ENCODE measurements at places on chromosomes 16 and 17.

DNA sequence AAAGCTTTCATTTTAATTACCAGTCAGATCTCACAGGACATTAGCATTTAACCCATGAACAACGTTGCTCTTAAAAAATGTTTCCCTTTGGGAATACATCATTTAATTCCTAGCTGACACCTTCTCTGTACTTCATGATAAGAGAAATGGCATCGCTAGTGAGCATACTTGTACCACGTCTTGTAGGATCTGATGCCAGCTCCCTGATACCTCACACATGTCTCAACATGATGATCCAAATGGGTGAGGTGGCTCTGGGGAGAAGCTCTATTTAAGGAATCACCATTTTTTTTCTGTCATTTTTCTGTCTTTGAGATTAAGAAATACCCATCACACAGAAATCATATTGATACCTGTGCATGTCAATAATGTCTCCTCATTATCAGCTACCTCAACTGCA, 772.1 kb upstream of the CA10 start:
- no peak for DNase-seq

DNA sequence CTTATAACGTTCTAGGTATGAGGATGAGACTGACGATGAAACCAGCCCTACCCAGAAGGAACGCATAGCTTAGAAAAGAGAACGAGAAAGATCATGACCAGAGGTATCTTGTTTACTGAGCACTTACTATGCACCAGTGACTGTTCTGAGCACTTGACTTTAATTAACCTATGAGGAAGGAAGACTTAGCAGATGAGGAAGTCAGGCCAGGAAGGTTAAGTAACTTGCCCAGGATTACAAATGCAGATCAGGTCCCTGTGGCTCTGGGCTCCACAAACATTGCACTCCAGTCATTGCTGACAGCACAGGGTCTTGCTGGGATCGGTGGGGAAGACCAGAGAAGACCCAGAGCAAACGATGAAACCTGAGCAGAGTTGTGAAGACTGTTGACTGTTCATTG, 7.1 kb downstream of the KRT13 start:
- no peak for DNase-seq

DNA sequence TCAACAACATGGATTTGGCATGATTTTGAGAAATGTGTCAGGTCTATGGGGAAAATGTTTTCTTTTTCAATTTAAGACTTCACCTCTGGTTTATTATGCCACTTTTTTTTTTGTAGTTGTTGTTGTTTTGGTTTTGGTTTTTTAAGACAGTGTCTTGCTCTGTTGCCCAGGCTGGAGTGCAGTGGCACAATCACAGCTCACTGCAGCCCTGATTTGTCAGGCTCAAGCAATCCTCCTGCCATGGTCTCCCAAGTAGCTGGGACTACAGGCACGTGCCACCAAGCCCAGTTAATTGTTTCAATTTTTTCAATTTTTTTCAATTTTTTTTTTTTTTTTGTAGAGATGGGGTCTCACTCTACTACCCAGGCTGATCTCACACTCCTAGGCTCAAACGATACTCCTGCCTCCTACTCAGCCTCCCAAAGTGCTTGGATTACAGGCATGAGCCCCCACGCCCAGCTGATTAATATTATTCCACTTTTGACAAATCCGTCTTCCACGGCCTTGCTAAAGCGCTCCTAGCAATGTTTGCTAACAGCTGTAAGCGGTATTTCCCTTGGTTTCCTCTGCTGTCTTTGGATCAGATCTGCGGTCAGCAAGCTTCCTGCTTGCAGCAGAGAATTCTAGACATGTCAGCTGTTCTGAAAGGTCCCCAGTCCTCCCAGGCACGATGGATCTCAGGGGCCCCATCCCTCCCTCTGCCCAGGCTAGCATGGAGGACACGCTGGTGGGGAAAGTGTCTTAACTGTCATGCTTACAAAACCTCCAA, 7.0 kb upstream of the MILR1 start:
- peak; percentile 20 for DNase-seq

GRCh38 chr17:74454197-74455024, 12.0 kb upstream of the CD300A start:
- peak; percentile 45 for DNase-seq

DNA sequence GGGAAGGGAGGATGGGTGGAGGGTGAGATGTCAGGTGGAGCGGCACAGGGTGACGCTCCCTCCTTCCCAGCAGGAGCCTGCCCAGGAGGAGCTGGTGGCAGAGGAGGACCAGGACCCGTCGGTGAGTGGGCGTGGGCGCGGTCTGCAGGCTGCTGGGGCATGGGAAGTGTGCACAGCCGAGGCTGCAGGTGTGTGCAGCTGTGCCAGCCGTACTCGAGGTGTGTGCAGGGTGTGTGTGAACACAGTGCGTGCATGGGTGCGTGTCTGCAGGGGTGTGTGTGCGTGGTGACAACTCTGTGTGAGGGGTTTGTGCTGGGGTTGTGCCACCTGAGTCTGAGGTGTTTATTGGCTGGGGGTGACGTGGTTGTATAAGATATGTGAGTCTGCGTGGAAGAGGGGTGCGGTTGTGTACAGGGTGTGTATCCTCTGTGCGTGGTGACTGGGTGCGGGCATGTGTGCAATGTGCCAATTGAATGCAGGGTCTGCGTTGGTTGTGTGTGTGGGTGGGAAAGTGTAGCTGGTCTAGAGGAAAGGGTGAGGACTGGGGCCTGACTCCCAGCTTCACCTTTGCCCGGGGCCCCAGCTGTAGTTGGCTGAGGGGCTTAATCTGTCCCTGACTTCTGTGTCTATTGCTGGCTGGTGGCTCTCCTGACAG, 670 bp downstream of the TNFSF12 start:
- DNase-seq = no peak

DNA sequence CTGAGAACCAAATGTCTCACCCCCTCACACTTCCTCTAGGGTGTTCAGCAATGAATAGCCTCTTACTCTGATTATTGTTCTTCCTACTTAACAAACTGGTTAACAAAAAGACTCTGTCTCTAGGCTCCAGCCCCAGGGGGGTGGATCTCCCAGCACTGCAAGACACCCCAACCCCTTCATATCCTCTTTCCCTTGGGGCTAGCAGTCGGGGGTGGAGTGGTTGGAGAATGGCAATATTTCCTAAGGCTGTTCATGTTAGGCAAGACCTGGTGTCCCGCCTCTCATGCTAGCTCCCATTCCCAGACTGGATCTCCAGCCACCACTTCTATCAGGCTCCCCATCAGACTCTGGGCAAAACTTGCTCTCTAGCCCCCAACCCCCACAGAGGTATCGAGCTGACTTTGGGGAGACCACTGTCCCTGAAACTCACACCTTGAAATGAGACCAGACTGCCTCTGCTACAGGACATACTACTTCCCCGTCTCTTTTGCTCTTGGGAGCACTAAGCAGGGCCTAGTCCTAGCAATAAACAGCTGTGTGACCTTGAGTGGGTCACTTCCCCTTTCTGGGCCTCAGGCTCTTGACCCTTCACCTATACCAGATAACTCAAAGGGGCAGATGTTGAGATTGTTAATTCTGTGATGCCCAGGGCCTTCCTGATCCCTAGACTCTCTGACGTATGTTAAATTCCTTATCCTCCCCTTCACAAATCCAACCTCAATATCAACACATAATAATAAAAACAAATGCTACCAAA, 2.4 kb downstream of the SLC25A35 start:
- DNase-seq = no peak

DNA sequence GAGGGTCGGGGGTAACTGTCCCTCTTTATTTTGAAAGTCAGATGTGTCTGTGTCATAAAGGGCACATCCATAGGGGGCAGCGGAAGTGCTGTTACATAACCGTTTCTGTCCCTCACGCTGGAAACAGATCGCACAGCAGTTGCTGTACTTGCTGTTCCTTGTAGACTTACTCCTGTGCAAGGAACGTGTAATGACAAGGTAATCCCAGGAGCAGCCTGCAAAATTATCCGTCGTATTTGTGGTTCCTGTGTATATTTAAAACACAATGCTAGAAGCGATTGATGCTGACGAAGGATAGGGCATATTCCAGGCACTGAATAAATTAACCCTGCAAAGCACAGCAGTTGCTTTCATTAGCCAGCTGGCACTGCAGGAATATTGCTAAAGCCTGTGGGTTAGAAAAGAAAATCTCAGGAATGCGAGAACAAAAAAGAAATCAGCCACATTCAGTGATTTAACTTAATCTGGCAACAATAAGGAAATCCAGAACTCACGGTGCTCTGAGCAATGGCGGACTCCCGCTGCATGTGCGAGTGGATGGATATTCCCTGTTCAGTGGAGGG, 76.2 kb downstream of the SPECC1 start:
- DNase-seq = no peak

GRCh38 chr16:53948734-53949430, 244.9 kb downstream of the FTO start:
- no peak for DNase-seq

DNA sequence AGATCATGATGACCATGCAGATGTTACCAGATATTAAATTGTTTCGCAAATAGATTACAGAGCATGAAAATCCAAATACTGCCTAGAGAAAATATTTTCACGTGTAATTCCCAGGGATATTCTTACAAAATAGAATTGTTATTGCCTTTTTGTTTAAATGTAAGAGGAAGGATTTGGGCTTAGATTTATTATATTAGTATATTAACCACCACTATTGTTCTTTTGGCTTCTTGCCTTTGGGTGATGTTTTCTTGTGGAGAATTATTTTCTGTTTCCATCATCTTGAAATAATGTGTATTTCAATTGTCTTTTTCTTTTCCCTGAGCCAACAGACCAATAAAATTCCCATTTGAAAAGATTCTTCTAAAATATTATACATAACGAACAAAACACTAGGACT, 109.7 kb upstream of the NUDT7 start:
- DNase-seq = no peak

- DNase-seq = no peak
These were observed 8.4 kb downstream of the RSPRY1 start for GRCh38 chr16:57194512-57194911.

GRCh38 chr16:51621610-51622009, 470.5 kb upstream of the SALL1 start:
- no peak for DNase-seq

- DNase-seq = no peak
These were observed 37.8 kb downstream of the LITAFD start for GRCh38 chr16:8919934-8920462.

- DNase-seq = no peak
These were observed 7.8 kb downstream of the NCBP3 start for GRCh38 chr17:3838206-3838605.

DNA sequence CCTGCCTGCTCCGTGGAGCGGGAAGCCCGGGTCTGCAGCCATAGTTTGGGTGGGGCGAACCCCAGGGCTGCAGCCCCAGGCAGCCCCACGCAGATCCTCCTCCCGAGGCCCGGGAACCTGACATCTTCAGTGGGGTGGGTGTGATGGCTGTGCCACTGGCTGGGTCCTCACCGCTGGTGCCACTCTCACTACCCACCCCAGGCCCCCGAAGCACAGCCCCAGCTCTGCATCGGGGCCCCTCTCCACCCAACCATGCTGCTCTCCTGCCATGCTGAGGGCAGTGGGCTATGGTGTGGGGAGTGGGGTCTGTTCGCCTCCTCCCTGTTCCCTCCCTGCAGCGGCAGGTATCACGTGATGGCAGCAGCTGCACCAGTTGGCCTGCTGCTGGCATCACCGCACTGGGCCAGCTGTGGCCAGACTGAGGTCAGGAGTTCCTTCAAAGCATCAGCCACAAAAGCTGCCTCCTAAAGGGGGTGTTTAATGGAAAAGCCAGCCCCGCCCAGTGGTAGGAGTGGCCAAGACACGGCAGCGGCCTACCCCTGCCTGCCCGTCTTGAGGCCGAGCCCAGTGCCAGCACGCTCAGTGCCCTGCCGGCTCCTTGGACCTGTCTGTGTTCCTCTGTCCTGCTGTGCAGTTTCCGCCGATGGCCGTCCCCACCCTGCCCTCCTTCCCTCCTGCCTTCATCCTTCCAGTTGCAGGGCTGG, 10.8 kb downstream of the KCTD5 start:
- no peak for DNase-seq

- no peak for DNase-seq
These were observed 10.9 kb upstream of the RAB11FIP3 start for GRCh38 chr16:414395-415169.

DNA sequence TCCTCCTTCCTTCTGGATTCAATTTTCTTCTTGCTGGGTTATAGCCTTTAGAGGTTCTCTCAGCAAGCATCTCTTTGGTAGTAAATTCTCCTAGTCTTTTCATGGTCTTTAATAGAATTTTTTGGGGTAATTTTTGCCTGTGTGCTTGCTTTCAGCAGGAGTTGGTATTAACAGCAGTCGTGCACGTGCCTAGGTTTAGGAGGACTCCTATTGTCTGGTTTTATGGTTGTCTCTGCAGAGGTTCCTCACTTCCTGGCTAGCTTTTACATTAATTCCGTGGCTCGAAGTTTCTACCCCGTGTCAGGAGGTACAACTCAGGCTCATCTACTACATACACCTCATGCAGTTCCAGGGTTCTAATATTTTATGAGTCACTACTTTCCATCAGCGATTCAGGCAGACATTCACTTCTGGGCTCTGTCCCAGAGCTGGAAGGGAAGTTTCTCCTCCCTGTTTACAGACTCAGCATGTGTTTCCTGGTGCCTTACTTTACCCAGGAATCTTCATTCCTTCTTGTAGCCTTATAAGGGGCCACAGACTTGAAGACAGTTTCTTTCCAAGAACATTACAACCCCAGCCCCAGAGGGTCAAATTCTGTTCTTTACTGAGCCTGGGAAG, 643.6 kb downstream of the HS3ST4 start:
- no peak for DNase-seq

- DNase-seq = peak; percentile 59
These were observed 40.7 kb upstream of the ANKFY1 start for GRCh38 chr17:4304417-4305027.

GRCh38 chr16:19883296-19883965, 1.2 kb downstream of the GPRC5B start:
- no peak for DNase-seq

GRCh38 chr17:6374761-6375312, 60.1 kb downstream of the AIPL1 start:
- no peak for DNase-seq

GRCh38 chr16:3377917-3378316, 22.2 kb downstream of the OR2C1 start:
- DNase-seq = no peak

DNA sequence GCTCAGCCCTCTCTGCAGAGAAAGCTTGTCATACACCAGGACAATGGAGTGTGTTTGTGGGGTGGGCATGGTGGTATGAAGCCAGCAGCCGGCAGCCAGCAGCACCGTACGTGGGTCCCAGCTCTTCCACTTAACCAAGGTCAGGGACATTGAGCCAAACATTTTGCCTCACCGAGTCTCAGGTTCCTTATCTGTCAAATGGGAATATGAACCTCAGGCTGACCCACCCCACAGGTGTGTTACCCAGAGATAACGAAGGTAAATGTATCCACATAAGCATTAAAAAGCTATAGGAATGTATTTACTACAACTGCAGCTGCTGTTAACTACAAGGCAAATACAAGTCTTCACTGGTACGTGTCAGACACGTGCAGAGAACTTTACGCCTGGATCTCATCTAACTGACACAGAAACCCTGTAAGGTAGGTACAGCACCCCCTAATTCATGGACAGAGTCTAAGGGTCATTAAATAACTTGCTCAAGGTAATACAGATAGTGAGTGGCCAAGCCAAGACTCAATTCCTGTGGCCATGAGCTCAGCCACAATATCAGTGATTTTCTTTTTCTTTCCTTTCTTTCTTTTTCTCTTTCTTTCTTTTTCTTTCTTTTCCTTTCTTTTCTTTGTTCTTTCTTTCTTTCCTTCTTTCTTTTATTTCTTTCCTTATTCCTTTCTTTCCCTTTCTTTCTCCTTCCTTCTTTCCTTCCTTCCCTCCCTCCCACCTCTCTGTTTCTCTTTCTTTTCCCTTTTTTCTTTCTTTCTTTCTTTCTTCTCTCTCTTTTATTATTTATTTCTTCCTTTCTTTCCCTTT, 990 bp downstream of the SLC5A11 start:
- no peak for DNase-seq

GRCh38 chr16:81774348-81774747, 4.7 kb upstream of the PLCG2 start:
- no peak for DNase-seq

Measured in T-cell (primary cell).